ENCODE measurements at places on chromosomes 12 and 14. TPM values are rescaled to one million over a fixed set of nuclear protein-coding genes. Genes with fewer than 3 reads are reported as not detected.

DLK1 gene
- total RNA-seq, result not detected

WNT5B gene
- 0.33 TPM for total RNA-seq

LTB4R gene
- total RNA-seq, result 3.2 TPM

EML5 gene
- under 0.01 TPM for total RNA-seq

CCDC177 gene
- total RNA-seq, result not detected

NKX2-1 gene
- total RNA-seq, result not detected

ACSS3 gene
- 0.19 TPM for total RNA-seq

AMN gene
- 0.10 TPM for total RNA-seq

IRF9 gene
- total RNA-seq, result 35.6 TPM

KLRK1 gene
- total RNA-seq, result not detected

PRDM4 gene
- total RNA-seq, result 50.1 TPM

GDF3 gene
- 0.96 TPM for total RNA-seq

FIGNL2 gene
- 0.98 TPM for total RNA-seq

WASHC4 gene
- total RNA-seq, result 163 TPM

GLIPR1 gene
- total RNA-seq, result 24.8 TPM

SYNDIG1L gene
- not detected for total RNA-seq

OAS2 gene
- 3.3 TPM for total RNA-seq

CBLN3 gene
- 1.2 TPM for total RNA-seq

Measured in vein endothelial cell (primary cell).